CD14-positive monocyte (primary cell): ENCODE measurements at places on chromosomes 3 and 15.

DNA sequence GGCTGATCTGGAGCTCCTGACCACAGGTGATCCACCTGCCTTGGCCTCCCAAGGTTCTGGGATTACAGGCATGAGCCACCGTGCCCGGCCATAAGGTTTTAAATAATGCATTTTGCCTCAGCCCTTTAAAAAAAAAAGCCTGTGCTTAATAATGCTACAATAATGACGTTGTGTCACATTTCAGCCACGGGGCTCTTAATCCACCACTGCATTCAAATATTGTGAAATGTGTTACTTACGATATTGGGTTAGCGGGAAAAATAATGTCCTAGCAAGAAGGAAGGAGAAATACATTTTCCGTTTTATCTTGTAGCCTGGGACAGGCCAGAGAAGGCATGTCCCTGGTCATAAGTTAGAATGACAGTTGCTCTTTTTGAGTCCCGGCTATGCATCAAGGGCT lies 17.6 kb downstream of the PAQR5 start:
- no peak overlapping the region for H3K27ac ChIP-seq
- H3K4me3 ChIP-seq = no peak overlapping the region
- no peaks in the 10 kb centered on the region for H3K36me3 ChIP-seq
- no peak for DNase-seq
- no peaks in the 10 kb centered on the region for H3K27me3 ChIP-seq
- H3K4me1 ChIP-seq = peaks cover 16% of the 10 kb centered on the region

DNA sequence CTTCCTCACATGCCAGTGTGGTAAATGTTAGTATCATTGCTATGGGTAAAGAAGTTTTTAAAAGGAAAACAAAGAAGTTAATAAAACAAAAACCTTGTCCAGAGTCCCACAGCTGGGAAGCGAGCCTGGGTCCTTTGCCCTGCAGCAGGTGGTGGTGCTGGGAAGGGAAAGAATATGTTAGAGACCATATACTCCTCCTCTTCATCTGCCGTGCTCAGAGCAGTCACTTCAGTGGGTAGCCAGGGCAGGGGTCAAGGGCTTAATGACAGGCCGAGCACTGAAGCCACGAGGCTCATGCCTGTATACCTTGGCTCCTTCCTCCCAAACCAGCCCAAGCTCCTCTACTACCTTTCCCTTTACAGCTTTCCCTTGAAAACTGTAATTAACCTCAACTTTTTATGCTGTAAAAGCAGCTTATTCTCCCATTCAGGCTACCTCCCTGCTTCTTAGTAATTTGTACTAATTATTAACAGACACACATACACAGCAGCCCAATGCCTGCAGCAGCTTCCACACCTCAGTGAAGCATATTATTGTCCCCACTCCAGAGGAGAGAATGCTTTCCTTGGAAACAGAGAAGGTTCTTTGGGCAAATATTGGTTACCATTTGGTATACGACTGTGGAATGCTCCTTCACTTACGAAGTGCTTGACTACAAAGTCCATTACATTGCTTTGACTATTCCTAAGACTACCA lies 362.1 kb downstream of the EPHB1 start:
- no peaks in the 10 kb centered on the region for H3K36me3 ChIP-seq
- no peak overlapping the region for H3K4me3 ChIP-seq
- H3K4me1 ChIP-seq = no peaks in the 10 kb centered on the region
- DNase-seq = no peak
- H3K27ac ChIP-seq = no peak overlapping the region

DNA sequence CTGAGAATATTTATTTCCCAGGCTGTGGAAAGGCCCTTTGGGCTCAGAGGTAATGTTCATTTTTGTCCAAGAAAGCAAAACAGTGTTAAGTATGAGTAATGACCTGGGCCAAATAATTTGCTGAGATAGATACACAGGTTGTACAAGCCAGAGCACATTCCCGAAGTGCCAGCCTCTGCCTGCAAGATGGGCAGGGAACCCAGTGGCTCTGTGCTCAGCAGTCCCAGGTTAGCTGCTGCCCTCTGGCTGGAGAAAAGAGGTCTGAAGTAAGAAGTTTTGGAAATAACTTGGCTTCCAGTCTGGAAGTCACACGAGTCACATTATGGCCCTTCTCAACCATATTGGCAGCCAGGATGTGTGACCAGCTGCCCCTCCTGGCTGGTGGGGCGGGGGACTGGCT lies 20.2 kb downstream of the MYZAP start:
- no peak for DNase-seq
- peaks cover 5% of the 10 kb centered on the region for H3K4me1 ChIP-seq
- no peaks in the 10 kb centered on the region for H3K27me3 ChIP-seq
- no peaks in the 10 kb centered on the region for H3K36me3 ChIP-seq

GRCh38 chr3:1294586-1294985 lies 201.8 kb downstream of the CNTN6 start:
- H3K4me1 ChIP-seq = no peaks in the 10 kb centered on the region
- no peaks in the 10 kb centered on the region for H3K27me3 ChIP-seq
- no peaks in the 10 kb centered on the region for H3K36me3 ChIP-seq
- no peak overlapping the region for H3K27ac ChIP-seq
- H3K4me3 ChIP-seq = no peak overlapping the region

GRCh38 chr3:100915706-100916495 lies 77.3 kb downstream of the ABI3BP start:
- H3K27ac ChIP-seq = no peak overlapping the region
- DNase-seq = no peak
- no peaks in the 10 kb centered on the region for H3K27me3 ChIP-seq
- H3K4me3 ChIP-seq = no peak overlapping the region
- no peaks in the 10 kb centered on the region for H3K36me3 ChIP-seq
- H3K4me1 ChIP-seq = no peaks in the 10 kb centered on the region

DNA sequence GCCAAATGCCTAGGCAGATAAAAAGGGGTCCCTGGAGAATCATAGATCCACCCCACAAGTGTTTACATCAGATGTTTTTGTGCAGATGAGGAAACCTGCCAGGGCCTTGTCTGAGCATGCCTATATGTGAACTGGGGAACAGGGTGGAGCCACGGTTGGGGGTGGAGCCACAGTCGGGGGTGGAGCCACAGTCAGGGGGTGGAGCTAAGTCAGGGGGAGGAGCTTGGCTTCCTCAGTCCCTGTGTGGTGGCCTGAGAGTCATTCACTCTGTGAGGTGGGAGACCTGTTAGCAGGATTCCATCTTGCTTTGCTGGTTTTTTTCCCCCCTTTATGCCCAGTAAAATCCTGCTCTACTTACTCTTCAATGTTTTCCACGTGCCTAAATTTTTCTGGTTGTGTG lies 57.8 kb upstream of the TGFBR2 start:
- DNase-seq = no peak
- no peaks in the 10 kb centered on the region for H3K36me3 ChIP-seq
- H3K4me3 ChIP-seq = no peak overlapping the region
- no peaks in the 10 kb centered on the region for H3K27me3 ChIP-seq
- H3K27ac ChIP-seq = no peak overlapping the region

DNA sequence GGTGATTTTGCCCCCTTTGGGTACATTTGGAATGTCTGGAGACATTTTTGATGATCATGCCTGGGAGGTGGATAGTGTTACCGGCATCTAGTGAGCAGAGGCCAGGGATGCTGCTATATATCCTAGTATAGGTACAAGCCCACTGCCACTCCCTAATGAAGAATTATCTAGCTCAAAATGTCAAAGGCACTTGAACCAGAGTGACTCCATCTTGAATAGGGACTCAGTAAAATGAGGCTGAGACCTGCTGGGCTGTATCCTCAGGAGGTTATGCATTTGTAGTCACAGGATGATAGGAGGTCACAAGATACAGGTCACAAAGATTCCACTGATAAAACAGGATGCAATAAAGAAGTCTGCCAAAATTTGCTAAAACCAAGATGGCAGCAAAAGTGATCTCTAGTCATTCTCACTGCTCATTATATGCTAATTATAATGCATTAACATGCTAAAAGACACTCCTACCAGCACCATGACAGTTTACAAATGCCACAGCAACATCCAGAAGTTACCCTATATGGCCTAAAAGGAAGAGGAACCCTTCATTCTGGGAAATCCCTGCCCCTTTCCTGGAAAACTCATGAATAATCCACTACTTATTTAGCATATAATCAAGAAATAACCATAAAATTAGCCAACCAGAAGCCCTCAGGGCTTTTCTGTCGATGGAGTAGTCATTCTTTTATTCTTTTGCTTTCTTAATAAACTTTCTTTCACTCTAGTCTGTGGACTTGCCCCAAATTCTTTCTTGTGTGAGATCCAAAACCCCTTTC lies 40.0 kb upstream of the FAM3D start:
- H3K27ac ChIP-seq = no peak overlapping the region
- no peaks in the 10 kb centered on the region for H3K36me3 ChIP-seq
- H3K27me3 ChIP-seq = no peaks in the 10 kb centered on the region
- H3K4me3 ChIP-seq = no peak overlapping the region

- no peaks in the 10 kb centered on the region for H3K36me3 ChIP-seq
- DNase-seq = no peak
- H3K4me3 ChIP-seq = no peak overlapping the region
- peaks cover 29% of the 10 kb centered on the region for H3K4me1 ChIP-seq
- H3K27me3 ChIP-seq = no peaks in the 10 kb centered on the region
These were observed 126.6 kb downstream of the ZNF609 start for GRCh38 chr15:64586984-64587383.

- H3K27me3 ChIP-seq = no peaks in the 10 kb centered on the region
- H3K4me3 ChIP-seq = no peak overlapping the region
These were observed 113.0 kb upstream of the MME start for GRCh38 chr3:154967090-154967489.

GRCh38 chr3:164418414-164418813 lies 659.9 kb downstream of the SI start:
- no peak overlapping the region for H3K27ac ChIP-seq
- no peaks in the 10 kb centered on the region for H3K27me3 ChIP-seq
- no peak for DNase-seq
- H3K36me3 ChIP-seq = no peaks in the 10 kb centered on the region
- H3K4me3 ChIP-seq = no peak overlapping the region

DNA sequence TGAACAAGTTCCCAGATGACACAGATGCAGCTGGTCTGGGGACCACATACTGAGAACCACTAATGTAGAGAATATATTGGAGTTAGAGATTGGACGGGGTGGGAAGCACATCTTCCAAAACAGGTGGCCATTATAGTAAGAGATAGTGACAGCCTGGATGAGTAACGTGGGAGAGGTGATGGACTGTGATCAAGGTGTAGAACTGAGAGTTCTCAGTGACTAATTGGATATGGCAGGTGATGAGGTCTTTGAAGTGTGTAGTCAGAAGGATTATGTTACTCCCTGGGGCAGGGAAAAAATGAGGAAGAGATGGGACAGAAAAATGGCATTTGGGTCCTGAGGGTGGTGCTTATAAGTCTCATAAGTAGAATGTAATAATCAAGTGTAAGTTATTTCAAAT lies 66.6 kb downstream of the KCNMB2 start:
- DNase-seq = no peak
- H3K27me3 ChIP-seq = no peaks in the 10 kb centered on the region
- no peak overlapping the region for H3K27ac ChIP-seq
- H3K4me1 ChIP-seq = no peaks in the 10 kb centered on the region
- no peaks in the 10 kb centered on the region for H3K36me3 ChIP-seq

DNA sequence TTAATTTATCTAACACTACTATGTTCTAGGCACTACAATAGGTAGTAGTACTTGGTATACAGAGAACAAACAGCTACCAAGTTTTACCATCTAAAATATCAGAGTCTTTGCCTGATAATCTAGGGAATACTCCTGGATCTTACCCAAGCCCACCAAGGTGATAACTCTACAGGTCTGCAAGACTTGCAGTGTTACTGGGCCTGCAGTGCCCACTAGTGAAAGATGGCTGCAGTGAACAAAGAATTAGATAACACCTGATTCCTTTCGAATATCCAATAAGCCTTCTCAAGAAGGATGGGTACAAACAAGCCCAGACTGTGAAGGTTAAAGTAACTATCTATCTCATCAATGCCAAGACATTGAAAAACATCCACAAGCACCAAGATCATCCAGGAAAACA lies 317.0 kb upstream of the DCBLD2 start:
- no peaks in the 10 kb centered on the region for H3K36me3 ChIP-seq
- no peaks in the 10 kb centered on the region for H3K4me1 ChIP-seq
- H3K4me3 ChIP-seq = no peak overlapping the region
- DNase-seq = no peak

DNA sequence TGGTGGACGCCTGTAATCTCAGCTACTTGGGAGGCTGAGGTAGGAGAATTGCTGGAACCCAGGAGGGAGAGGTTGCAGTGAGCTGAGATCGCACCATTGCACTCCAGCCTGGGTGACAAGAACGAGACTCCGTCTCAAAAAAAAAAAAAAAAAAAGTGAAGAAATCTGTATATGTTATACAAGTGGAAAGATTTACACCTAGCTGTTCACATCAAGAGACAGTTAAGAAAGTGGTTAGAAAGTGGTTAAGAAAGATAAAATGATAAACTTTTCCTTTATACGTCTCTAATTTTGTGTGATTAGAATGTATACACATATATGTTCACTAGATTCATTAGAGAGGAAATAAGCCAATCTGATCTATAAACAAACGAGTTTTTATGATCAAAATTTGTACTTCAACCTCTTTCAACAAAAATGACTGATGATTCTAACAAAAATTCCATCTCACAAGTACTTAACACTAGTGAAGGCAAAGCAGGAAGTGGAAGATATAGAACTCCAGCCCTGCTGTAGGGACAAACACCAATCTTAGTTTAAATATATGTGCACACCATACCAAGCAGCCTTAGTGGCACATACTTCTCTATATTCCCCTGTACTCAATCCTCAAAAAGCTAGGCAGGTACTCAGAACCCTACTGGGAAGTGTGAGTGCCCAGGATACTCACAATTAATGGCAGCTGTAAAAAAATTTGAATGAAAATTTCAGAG lies 51.2 kb downstream of the RAF1 start:
- no peaks in the 10 kb centered on the region for H3K4me1 ChIP-seq
- H3K36me3 ChIP-seq = peaks cover 96% of the 10 kb centered on the region
- DNase-seq = no peak
- H3K4me3 ChIP-seq = no peak overlapping the region
- no peaks in the 10 kb centered on the region for H3K27me3 ChIP-seq

- peaks cover 96% of the 10 kb centered on the region for H3K36me3 ChIP-seq
- DNase-seq = no peak
- H3K4me1 ChIP-seq = no peaks in the 10 kb centered on the region
- no peak overlapping the region for H3K27ac ChIP-seq
- no peaks in the 10 kb centered on the region for H3K27me3 ChIP-seq
- H3K4me3 ChIP-seq = no peak overlapping the region
These were observed 45.0 kb downstream of the FAIM start for GRCh38 chr3:138653567-138653966.

GRCh38 chr15:64653757-64654156 lies 121.6 kb downstream of the RBPMS2 start:
- no peak for DNase-seq
- H3K4me3 ChIP-seq = no peak overlapping the region
- H3K27ac ChIP-seq = no peak overlapping the region
- H3K4me1 ChIP-seq = no peaks in the 10 kb centered on the region
- H3K36me3 ChIP-seq = peaks cover 3% of the 10 kb centered on the region

GRCh38 chr3:8561370-8561769 lies 59.7 kb downstream of the LMCD1 start:
- no peak overlapping the region for H3K27ac ChIP-seq
- no peak for DNase-seq
- no peak overlapping the region for H3K4me3 ChIP-seq

DNA sequence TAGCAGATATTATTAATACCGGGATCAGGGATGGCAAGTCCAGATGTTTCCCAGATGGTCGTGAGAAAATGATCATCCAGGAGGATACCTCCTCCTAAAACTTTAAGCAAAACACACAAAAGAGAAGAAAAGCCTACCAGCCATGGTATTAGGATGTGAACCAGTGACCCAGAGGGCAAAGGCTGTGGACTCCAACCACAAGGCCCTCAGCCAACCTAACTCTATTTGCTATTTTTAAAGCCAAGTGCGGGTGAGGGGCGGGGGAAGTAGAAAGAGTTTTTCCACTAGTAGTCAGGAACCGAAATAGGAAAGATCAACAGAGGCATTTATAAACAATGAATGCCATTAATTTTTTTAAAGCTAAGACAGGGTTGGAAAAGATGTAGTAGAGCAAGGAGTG lies 77.4 kb downstream of the STAC start:
- no peak overlapping the region for H3K27ac ChIP-seq
- no peak overlapping the region for H3K4me3 ChIP-seq
- H3K4me1 ChIP-seq = no peaks in the 10 kb centered on the region
